Uterus (tissue), 4 donors: ENCODE measurements at places on chromosomes 6 and 20. TPM values are rescaled to one million over a fixed set of nuclear protein-coding genes. Genes with fewer than 3 reads are reported as not detected.

DNA sequence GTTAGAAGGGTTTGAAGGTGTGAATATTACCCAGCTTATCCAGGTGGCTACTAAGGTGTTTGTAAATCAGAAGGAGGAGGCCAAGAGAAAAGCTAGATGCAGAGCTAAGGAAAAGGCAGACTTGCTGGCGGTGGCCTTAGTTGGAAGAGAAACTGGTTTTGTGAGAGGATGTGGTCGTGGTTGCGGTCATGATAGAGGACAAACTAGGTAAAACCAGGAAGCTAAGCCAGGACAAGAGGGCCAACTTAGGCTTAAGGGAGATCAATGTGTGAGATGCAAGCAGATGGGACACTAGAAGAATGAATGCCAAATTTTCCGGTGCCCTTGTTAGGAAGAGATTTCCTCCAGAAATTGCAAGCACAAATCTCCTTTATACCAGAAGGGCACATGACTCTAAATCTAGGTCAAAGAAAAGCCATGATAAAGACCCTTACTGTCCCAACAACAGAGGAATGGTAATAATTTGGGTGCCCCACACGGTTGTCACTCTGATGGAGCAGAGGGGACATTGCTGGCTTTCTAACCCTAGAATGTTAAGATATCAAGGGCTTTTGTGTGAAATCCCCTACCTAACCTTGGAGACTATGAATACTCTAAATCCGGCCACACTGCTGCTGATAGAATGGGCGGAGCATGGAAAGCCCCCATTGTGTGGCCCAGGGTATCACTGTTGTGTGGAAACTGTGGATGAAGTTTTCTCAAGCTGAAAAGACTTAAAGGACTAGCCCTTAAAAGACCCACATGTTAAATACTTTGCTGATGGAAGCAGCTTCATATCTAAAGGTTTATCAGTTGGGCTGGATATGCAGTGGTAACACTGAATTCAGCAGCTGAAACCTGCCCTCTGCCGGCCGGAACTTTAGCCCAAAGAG lies 7.8 kb downstream of the IL22RA2 start:
- no peak for DNase-seq

DNA sequence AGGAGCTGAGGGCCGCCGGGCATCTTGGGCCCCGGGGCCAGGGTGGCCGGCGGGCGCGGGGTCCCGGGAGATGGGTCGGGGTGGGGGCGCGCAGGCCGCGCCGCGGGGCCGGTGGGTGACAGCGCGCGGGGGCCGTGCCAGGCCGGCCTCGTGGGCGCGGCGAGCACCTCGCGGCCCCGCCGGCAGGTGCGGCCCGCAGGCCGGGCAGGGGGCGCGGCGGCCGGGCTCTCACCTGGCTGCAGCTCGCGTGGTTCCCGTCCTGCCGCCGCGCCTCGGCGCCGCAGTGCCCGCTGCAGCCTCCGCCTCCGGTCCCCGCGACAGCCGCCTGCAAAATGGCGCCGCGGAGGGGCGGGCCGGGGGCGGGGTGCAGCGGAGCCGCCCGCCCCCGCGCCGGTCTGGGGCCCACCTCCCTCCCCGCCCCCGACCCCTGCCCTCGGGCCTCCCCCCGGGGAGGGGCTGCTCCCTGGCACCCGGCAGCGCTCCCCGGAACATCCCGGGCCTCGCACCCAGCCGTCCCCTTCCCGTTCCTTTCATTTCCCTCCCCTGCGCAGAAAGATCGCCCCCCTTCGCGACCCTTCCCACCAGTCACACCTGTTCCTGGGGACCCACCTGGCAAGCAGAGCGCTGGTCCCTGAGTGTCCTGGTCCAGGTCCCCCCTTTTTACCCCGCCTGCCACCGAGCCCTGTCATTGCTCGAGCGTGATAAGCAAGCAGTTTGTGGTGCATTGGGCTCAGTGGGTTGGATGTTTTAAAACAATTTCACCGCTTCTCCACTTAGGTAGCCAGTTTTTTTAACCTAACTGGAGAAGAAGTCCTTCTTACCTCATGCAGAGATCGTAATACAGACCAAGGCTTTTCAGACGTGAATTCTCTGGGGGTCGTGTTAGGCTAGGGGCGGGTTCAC lies at the start of gene SLC23A2:
Gene SLC23A2, minus strand, starts transcription at position 337 of the 903 bp plus-strand sequence. CDS start 68,948 bp downstream, outside the sequence.
- peak; percentile 40 for DNase-seq

The CDH26 gene
- total RNA-seq: 0.77 TPM

- no peak for DNase-seq
These were observed 32.3 kb upstream of the EPB41L1 start for GRCh38 chr20:36121981-36122930.

DNA sequence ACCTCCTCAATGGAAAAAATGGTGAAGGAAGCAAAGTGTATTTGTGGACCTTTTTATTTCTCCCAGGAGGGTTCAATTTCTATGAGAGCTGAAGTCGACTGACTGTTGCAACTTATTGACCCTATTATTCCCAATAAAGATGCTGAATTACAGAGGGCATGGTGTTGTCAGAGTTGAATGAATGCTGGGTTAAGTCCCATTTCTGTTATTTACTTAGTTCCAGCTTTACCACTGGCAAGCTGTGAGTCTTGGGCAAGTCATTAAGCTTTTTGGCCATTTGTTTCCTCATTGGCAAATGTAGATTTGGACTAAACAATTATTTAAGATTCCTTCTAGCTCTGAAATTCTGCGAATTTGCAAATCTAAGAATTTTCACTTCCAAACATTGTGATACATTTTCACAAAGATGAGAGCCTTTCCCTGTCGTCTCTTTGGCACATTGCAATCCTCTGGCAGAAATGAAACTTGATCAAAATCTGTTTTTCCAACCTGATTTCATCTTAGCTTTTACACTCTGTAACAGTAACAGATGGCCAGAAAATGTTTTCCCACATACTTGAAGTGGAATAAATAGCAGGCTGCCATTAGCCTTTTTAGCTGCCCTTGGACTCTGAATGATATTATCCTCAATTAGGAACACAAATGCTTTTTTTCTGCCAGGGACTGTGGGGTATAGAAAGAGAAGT lies 21.3 kb downstream of the BLTP3A start:
- DNase-seq: no peak

The PXDC1 gene
- 38.7 TPM for total RNA-seq

The ADAT2 gene
- total RNA-seq: 3.8 TPM

The TMEM200A gene
- 27.9 TPM for total RNA-seq

DNA sequence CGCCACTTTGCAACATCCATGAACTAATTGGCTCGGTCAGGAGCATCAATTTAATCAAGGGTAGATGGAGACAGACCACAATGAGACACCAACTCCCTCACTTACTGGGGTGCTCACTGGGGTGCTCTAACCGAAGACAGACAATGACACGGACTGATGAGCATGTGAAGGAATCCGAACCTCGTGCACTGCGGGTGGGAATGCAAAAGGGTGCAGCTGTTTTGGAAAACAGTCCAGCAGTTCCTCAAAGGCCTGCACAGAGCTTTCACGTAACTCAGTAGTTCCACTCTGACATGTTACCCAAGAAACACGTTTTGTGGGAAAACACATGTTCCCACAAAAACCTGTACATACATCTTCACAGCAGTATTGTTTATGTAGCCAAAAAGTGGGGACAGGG lies 26.8 kb downstream of the ANKRD60 start:
- no peak for DNase-seq

The MAFB gene
- 38.2 TPM for total RNA-seq

- no peak for DNase-seq
These were observed 75.0 kb downstream of the FKBP5 start for GRCh38 chr6:35613762-35614161.

The ENPP1 gene
- 57.9 TPM for total RNA-seq

- DNase-seq: no peak
These were observed 270.9 kb upstream of the SULF2 start for GRCh38 chr20:48056218-48056617.

DNA sequence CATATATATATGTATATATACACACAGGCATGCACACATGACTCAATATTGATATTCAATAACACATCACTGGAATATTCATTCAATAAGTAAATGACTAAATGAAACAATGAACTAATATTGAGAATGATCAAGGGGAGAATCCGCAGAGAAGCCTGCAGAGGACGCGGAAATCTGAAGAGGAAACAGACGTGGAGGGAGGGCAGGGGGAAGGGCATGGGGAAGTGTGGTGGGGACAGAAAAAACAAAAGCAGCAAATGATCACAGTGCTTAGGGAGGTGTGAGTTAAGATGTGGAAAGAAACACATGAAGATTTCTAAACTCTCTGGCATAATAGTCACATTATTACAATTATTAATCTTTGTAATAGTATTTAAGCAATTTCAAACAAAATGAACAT lies 14.5 kb downstream of the PERP start:
- no peak for DNase-seq

GRCh38 chr6:72212686-72213085 lies 326.3 kb downstream of the RIMS1 start:
- no peak for DNase-seq

DNA sequence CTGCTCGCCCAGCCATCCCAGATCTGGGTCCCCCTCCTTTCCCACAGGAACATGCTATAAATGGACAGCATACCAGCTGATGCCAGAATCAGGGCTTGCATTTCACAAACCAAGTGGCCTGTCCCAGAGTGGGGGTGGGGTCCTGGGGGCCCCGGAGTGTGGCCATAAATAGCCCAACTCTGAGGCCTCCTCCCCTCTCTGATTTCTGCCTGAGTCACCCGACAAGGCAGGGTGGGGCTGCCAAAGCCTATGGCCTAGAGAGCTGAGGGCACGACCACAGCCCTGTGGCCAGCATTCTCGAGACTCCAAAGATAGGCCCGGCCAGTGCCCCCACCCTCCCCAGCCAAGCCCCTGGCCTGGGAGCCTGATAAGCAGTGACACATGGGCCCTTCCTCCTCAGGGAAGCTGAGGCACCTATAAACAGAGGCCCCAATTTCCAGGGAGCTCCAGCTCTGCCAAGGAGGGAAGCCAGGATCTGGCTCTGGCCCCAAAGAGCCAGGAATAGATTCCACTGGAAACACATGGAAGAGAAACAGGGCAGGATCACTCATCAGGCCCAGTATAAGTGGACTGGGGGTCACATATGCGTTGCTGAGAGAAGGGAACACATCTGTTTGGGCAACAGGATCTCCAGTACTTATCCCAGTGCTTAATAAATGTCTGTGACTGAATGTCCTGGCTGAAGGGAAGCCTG lies 20.3 kb downstream of the SNTA1 start:
- DNase-seq: peak; percentile 55

- DNase-seq: no peak
These were observed 56.8 kb downstream of the PREP start for GRCh38 chr6:105346052-105346451.

DNA sequence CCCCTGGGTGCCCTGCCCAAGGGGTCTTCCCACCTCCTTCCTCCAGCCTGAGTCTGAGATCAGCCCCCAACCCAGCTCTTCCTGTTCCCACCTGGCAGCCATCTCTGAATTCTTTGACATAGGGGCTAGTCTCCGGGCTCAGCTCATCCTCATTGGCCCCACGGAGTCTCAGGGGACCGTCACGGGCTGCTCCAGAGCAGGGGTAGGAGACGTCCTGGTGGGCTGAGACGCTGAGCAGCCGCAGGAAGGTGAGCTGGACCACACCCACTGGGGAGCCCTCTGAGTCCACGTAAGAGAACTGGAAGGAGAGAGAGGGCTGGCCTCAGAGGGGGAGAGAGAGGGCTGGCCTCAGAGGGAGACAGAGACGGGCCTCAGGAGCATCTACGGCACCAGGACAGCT lies 28.1 kb downstream of the COL11A2 start:
- DNase-seq: no peak

GRCh38 chr20:36756496-36756895 lies 10.6 kb upstream of the NDRG3 start:
- no peak for DNase-seq

DNA sequence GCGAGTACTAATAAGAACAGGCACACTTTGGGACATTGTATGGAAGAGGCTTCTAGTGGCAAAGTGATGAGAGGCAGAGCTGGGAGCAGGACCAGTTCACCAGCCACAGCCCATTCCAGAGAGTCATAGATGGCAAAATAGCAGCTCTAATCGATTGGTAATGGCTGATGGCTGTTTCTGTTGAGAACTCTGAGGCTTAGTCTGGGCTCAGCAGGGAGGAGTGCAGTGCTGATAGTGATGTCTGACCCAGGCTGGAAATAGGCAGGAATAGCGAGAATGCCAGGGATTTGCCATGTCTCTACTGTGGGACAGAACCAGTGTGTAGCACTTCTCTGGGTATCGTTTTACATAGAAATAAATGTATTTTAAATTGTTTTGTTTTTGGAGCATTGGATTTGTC lies 620.0 kb upstream of the FLRT3 start:
- DNase-seq: no peak

GRCh38 chr6:139349464-139350020 lies 24.9 kb downstream of the CITED2 start:
- DNase-seq: no peak

GRCh38 chr6:89508755-89509563 lies 76.0 kb downstream of the ANKRD6 start:
- no peak for DNase-seq

- DNase-seq: no peak
These were observed 131.6 kb downstream of the COL9A1 start for GRCh38 chr6:70171236-70171635.

- no peak for DNase-seq
These were observed 76.5 kb downstream of the ADAT2 start for GRCh38 chr6:143374014-143374413.

The FAM217A gene
- not detected for total RNA-seq

GRCh38 chr20:37408302-37409193 lies 62.6 kb downstream of the SRC start:
- no peak for DNase-seq

GRCh38 chr6:43115365-43115764 lies 39.3 kb downstream of the PTK7 start:
- DNase-seq: no peak

The BMP5 gene
- not detected for total RNA-seq

GRCh38 chr20:53503517-53503919 lies 90.1 kb downstream of the ZNF217 start:
- DNase-seq: no peak

DNA sequence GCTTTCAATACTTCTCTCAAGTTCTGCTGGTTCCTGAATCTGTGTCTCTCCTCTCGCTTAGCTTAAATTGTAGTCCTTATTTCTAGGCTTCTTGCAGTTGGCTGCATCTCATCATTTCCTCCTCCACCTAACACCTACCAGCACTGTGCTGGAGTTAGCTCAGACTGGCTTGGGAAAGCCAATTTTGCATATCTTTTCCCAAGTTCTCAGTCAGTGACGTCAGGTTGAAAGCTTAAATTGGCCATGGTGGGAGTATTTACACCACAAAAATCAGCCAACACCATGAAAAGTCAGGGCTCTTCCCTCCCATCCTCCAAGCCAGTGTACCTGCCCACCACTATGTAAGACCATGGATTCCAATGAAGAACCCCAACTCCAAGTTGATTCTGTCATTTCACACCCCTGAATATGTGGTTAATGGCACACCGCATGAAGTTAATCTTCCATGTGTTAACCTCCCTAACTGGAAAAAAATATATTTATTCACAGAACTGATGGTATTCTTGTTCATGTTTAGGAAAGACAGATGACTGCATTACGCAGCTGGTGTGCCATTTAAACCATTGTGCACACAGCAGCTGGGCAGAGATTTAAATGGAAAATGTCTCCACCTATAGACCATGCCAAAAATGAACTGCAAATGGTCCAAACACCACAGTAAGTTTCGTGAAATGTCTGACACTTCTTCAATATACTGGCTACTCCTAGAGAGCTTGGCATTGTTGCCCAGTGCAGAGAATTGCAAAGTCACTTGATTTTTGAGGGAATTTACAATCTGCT lies 274.1 kb upstream of the MAP3K7 start:
- DNase-seq: no peak

The BTN1A1 gene
- total RNA-seq: not detected

The ZFAND3 gene
- total RNA-seq: 81.9 TPM

- DNase-seq: no peak
These were observed 19.3 kb upstream of the WFDC2 start for GRCh38 chr20:45450097-45450818.
